A172 (cell line): ENCODE measurements at places on chromosomes 1 and 21. TPM values are rescaled to one million over a fixed set of nuclear protein-coding genes. Genes with fewer than 3 reads are reported as not detected.

- no peak for DNase-seq
Measured at GRCh38 chr1:225070972-225071371, 141.5 kb downstream of the DNAH14 start.

DNA sequence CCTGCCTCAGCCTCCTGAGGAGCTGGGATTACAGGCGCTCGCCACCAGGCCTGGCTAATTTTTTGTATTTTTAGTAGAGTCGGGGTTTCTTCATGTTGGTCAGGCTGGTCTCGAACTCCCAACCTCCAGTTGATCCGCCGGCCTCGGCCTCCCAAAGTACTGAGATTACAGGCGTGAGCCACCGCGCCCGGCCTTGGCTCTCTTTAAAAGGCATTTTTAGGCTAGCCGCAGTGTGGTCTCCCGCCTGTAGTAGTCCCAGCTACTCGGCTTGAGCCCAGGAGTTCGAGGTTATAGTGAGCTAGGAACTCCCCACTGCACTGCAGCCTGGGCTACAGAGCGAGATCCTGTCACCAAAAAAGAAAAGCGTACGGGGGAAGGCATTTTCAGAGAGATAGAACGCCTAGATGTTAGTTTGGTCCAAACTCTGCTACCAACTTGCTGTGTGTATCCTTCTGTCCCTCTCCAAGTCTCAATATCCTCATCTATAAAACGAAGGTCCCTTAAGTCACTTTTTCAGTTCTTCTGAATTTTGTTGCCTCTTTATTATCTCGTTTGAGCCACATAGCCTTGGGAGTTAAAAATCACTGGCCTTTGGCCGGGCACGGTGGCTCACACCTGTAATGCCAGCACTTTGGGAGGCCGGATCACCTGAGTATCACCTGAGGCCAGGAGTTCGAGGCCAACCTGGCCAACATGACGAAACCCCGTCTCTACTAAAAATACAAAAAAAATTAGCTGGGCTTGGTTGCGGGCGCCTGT is 734 bp downstream of the MED18 start:
- no peak for DNase-seq

- no peak for DNase-seq
Measured at GRCh38 chr1:50983219-50983802, 13.3 kb downstream of the CDKN2C start.

DNA sequence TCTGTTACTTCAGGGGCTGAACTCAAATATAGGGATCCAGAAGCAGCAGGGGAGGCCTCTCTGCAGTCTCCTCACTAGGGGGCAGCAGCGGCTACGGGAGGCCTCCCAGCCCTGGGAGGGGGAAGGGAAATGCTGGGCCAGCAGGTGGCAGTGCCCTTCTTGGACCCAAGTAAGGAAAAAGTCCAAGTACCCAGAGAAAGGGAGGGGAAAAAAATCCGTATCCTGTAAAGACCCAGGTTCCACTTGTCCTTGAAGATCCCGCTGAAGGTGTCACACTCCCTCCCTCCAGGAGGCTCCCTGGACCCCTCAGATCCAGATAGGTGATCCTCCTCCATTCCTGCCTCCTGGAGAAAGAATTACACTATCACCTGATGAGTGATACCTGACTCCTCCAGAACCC is 14.1 kb upstream of the NUAK2 start:
- DNase-seq, result peak; percentile 87

- no peak for DNase-seq
Measured at GRCh38 chr1:242718967-242719366, 194.5 kb upstream of the PLD5 start.

GRCh38 chr1:156409439-156409838 is 40.4 kb downstream of the RHBG start:
- DNase-seq, result no peak

DNA sequence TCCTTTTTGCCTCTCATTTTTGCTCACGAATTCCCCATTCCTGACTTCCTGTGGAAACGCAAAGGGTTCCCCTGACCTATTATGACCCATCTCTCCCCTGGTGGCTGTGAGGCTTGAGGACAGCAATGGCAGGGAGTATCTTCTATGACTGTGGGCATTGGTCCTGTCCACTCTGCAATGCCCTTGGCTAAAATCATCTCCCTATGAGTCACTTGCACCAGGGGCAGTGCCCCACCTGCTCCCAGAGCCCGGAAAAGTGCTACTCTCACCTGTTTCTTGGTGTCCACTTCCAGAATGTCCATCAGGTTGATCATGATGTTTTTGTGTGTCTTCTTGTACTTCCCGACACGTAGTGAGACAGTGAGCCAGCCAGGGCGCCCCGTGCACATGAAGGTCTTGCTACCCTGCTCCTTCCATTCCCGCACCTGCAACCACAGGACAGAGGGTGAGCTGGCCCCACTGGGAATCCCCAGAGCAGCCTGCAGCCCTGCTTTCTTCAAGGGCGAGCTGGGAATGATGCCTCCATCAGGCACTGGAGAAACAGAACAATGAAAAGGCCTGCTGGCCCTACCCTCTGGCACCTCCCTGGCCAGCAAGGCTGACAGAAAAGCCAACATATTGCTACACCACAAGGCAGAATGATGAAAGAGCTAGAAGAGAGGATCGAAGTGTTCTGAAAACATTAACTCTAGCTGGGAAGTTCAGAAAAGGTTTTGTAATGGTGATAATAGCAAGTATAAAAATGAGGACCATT is 3.5 kb downstream of the DHCR24 start:
- DNase-seq, result no peak

GRCh38 chr1:226309398-226310244 is 657 bp upstream of the LIN9 start:
- peak; percentile 22 for DNase-seq

DNA sequence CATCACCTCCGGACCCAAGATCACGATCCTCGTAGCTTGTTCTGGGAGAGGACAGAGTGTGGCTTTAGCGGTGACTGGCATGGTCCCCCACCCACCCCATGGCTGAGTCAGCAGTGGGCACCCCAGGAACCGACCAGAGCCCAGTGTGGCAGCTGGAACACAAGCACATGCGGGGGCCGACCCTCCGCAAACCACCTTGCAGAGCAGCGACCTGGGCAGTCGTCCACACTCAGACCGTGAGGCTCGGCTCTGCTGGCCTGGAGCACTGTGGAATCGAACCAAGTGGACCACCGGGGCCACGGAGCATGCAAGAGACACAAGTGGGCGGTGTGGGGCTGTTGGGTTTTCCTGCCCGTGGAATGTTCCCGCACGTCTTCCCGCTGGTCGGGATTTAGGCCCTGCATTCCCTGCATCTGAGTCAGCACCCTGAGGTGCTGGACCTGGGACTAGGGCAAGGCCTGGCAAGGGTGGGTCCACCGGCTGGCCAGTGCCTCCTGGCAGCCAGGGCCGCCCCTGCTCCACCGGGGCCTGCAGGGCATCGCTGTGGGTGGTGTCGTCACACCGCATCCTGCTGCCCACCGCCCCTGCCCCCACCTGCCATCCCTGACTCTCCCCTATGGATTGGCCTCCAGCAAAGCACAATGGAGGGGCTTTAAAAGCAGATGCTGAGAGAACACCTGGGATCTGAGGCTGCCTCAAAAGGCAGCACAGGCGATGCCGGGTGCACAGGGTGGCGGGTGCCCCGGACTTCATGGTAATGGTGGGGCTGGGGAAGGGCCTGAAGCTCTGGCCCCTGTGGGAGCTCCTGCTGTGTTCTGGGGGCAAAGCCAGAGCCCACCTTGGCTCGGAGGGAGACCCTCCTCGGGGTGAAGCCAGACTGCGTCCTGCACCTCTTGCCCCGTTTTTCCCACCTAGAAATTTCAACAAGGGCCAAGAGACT is 18.5 kb downstream of the MORN1 start:
- peak; percentile 47 for DNase-seq

- DNase-seq, result no peak
Measured at GRCh38 chr1:91883470-91883869, 2.5 kb downstream of the TGFBR3 start.

GRCh38 chr1:218659911-218660677 is 315.0 kb downstream of the TGFB2 start:
- DNase-seq, result peak; percentile 95

- DNase-seq, result no peak
Measured at GRCh38 chr1:86866665-86867064, 47.3 kb downstream of the SELENOF start.

GRCh38 chr1:51898090-51898734 is 19.7 kb upstream of the NRDC start:
- peak; percentile 87 for DNase-seq

DNA sequence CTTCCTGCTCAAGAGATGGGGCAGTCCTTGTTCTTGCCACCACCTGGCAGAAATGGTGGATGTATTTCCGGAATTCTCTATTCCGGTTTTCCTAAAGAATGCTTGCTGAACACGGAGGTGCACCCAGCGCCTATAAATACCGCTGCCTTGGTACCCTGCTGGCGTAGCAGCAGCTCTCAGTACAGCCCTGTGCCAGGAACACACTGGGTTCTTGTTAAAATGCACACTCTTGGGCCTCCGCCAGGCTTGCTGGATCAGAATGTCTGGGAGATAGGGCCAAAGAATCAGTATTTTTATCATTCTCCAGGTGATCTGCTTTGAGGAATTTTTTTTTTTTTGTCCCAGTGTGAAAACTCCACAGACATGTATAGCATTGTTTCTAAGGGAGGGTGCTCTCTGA is 54.2 kb downstream of the IGSF5 start:
- DNase-seq, result no peak

DNA sequence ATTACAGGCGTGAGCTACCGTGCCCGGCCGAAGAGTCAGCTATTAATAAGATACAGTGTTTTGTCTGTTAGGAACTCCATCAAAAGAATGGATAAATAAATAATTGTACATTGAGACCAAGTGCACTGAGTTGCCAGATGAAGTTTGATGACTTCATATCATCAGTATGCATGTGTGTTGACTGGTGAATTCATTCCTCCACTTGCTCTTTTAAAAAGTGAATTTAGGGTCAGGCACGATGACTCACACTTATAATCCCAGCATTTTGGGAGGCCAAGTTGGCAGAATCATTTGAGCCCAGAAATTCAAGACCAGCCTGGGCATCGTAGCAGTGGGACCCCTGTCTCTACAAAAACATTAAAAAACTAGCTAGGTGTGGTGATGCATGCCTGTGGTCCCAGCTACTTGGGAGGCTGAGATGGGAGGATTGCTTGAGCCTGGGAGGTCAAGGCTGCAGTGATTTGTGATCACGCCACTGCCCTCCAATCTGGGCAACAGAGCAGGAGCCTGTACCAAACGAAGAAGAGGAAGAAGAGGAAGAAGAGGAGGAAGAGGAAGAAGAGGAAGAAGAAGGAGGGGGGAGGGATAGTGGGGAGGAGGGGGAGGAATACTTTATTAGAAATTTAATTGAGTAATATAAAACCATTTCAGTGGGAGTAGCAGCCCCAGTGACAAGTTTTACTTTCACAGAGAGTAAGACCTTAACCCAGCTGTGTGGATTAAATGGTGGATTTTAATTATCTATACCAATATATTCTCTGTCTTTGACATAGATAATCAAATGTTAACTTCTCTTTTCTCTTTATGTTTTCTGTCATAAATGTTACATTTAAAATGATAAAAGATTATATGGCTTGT is 74.9 kb downstream of the CCDC18 start:
- DNase-seq, result peak; percentile 25

Gene LCE1D
- total RNA-seq, result not detected in 2 replicates

Gene DRAM2
- total RNA-seq, result 44.3 and 61.1 TPM in 2 replicates

Gene PODN
- total RNA-seq, result not detected in 2 replicates

Gene LCE3C
- not detected in 2 replicates for total RNA-seq

Gene PLA2G4A
- 0.07 and 0.36 TPM in 2 replicates for total RNA-seq

Gene NUP210L
- total RNA-seq, result not detected in 2 replicates

Gene KCNE1
- 0.21 TPM in 1 of 2 replicates, not detected in the other for total RNA-seq

Gene NTMT2
- not detected in 2 replicates for total RNA-seq

Gene AGRN
- 107 and 115 TPM in 2 replicates for total RNA-seq

Gene FBLIM1
- total RNA-seq, result 31.2 and 70.8 TPM in 2 replicates

Gene CLIC6
- total RNA-seq, result not detected in 2 replicates

Gene MAP3K21
- 5.9 and 8.7 TPM in 2 replicates for total RNA-seq

Gene FOXD2
- total RNA-seq, result 0.07 and 0.55 TPM in 2 replicates

Gene RSPO1
- total RNA-seq, result 0.22 TPM in 1 of 2 replicates, not detected in the other

Gene RHBDL2
- 1.2 and 3.3 TPM in 2 replicates for total RNA-seq

Gene WNT2B
- total RNA-seq, result 0.05 TPM in 1 of 2 replicates, not detected in the other
